Gastroesophageal sphincter (tissue), 4 donors: ENCODE measurements at places on chromosomes 5 and 9. TPM values are rescaled to one million over a fixed set of nuclear protein-coding genes. Genes with fewer than 3 reads are reported as not detected.

Gene DBH
- not detected for total RNA-seq

Gene GPBP1
- 73.3 TPM for total RNA-seq

Gene FGF18
- total RNA-seq, result 2.1 TPM

Gene RIMOC1
- total RNA-seq, result 25.7 TPM

Gene ZNF367
- 3.7 TPM for total RNA-seq

Gene KCNMB1
- total RNA-seq, result 78.3 TPM

Gene ST8SIA4
- total RNA-seq, result 2.2 TPM
